Thoracic aorta (tissue), 2 donors: ENCODE measurements at places on chromosomes 7 and 10. TPM values are rescaled to one million over a fixed set of nuclear protein-coding genes. Genes with fewer than 3 reads are reported as not detected.

LAMB4 gene
- total RNA-seq = not detected

DNA sequence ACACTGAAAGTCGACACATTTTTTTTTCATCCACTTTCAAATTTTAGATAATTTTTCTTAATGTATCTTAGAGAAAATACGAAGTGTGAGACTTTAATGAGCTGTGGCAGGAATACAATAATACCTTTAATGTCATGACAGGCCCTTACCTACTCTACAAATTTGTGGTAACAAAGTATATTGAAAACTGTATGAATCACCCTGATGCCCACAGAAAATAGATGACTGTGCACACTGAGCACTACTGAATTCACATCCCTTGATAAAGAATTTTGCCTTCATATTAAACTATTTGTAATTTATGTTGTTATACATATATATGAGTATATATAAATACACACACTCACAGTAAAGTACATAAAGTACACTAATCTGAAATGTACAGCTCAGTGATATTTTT, 51.7 kb downstream of the AKR1D1 start:
- DNase-seq = no peak

GPRIN2 gene
- 4.8 TPM for total RNA-seq

DNA sequence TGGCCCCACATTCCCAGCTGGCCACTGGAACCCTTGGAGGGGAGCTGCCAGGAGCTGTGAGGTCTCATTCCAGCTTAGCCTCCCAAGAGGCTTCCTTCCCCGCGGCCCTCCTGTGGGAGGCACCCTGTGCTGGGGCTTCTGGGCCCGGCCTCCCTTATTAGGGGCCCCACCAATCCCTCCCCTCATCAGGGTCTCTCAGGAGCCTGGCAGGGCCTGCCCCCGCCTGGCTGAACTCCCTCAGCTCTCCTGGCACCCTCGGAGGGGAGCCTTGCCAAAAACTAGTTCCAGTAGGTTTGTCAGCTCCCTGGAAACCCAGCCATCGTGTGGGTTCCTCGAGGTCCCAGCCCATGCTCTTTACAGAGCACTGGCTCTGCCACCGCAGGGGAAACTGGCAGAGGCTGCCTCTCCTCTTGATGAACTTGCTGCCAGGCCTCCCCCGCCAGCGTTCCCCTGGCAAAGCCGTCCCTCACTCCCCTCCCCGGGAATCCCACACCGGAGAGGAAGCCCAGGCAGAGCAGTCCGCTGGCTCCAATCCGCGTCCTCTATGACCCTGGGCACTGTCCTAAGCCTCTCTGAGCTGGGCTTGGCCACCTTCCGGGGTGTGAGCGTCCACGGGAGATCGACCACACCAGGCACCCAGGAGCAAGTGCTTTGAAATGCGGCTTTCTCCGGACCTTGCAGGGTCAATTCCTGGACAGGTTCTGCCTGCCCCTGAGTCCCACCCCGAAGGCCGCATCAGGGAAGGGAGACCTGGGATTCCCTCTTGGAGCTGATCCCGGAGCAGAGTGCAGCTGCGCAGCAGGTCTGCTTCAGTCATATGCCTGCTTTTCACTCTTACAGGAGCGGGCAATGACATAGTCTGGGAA, 139.8 kb downstream of the ARHGAP22 start:
- DNase-seq = no peak

DNA sequence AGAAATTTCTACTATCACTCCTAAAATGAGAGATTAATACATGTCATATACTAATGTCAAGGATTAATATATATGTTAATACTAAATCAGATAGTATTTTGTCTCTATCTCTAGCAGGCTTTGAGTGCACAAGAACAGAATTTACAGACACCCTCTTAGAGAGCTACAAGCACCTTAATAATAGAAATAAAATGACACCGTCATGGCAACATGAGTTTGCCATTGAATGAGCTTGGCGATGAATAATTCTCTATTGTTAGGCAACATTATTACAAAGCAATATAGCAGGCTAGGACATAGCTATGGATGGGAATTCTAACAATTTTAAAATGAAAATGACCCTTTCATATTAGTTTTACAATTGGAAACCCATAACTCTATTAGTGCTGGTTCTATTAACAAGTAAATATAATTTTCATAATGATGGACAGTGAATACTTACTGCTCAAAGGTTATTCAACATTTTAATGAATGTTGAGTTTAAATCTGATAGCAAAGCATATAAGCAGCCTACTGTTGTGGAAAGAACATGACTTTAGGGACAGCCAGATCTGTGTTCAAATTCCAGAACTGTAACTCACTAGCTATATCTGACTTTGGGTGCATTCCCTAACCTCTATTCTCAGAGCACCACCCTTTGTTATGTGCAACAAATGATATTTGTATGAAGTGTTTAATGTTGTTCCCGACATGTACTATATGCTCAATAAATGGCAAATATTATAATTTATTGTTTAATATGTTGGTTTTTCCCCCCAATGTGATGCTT, 184.5 kb upstream of the DKK1 start:
- DNase-seq = no peak
